ENCODE measurements at places on chromosomes 1 and 21.

- DNase-seq, result no peak
These were observed 25.9 kb upstream of the USP25 start for GRCh38 chr21:15703932-15704331.

DNA sequence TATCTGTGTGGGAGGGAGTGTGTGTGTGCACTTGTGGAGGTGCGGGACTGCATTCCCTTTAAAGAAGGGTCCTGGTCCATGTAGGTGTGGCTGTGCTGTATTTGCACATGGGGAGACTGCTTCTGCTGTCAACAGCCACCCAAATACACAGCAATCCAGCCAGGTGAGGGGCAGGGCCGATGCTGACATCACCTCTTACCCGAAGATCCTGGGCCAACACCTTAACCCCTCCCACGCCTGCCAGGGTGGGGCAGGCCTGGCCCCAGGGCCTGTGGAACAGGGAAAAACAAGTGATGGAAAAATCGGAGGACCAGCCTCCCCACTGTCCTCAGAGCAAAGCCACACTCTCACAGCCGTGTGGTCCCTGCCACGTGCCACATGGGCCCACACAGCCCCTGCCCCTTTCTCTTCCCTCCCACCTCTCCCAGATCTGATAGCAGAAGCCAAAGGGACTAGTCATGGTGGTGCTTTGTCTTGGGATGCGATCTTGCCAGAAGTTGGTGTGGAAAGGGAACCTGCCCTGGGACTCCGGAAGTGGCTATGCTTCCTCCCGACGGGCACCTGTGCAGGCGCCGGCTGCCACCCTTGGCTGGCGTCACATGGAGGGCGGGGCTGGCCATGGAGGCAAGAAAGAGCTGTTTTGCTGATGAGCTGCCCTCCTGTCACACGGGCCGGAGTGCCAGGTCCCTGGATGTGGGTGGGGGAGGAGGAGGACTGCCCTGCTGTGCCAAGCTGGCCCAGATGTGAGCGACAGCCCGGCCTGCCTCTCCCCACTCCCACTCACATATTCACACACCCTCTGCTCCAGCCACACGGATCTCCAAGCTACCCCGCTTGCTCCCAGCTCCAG lies 7.8 kb upstream of the CASZ1 start:
- no peak for DNase-seq

DNA sequence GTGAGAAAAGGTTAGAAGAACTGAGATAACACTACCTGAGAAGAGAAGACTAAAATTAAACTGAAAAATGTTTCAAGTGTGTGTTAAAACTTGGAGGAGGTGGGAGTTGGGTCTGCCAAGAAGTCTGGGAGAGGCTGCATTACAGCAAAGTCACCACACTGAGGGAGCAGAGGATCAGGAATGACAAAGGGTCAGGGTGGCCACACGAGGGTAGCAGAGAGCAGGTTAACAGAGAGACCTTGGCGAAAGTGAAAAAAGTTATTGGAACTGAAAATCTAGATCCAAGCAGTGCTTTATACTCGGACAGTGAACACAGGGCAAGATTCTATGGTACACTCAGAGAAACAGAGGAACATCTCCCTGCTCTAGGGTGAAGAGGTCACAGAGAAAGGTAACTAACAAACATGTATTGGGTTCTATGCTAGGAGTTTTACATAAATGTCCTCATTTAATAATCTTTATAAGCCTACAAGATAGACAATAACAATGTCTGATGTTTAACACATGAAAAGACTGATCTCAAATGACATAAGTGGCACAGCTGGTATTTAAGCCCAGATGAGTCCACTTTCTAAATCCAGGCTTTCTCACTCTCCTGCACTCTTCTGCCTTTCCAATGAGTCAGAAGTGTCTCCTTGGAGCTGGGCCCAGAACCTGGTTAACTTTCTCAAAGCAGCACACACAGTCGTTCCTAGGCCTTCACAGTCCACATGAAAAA lies 10.3 kb upstream of the CADM3 start:
- peak; percentile 77 for DNase-seq

DNA sequence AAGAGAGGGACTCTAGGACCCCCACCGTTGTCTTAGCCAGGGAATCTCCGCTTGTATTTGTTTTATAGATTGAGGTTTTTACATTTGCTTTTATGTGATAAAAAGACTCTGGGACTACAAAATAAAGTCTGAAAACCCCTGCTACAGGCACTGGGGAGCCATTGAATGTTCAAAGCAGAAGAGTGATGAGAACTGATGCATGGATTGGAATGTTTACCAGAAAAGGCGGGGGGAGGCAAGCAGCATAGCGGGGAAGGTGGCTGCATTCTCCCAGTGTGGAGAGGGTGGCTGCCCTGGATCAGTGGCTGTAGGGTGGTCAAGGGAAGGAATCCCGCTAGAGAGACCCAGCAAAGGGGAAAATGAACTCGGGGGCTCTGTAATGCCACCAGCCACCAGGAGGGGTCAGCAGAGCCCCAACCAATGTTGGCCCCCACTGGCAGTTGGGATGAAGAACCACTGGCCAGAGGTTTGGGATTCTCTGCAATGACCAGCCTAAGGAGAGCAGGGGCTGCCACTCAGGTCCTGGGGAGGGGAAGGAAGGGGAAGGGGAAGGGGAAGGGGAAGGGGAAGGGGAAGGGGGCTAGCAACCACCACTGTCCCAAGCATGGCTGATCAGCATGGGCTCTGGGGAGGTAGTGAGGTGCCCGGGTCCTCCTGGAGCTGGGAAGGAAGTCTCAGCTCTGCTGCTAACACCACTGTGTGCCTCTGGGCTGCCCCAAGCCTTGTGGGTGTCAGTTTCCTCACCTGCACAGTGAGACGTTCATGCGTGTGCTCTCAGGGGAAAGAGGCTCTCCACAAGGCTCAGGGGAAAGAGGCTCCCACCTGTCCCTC lies 19.2 kb upstream of the PEF1 start:
- peak; percentile 93 for DNase-seq

DNA sequence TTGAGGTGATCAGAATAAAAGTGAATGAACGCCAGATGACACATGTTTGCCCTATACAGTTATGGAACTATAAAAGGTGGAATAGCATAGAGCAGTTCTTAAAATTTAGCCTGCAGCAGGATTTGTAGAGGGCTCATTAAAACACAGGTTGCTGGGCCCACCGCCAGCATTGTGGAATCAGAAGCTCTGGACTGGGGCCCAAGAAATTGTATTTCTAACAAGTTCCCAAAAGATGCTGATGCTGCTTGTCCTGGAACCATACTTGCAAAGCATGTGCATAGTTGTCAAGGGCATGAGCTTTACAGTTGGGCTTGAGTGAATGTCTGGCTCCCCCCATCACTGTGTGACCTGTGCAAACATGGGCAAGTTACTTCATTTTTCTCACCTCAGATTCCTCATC lies 37.5 kb upstream of the LRRC53 start:
- DNase-seq, result no peak

DNA sequence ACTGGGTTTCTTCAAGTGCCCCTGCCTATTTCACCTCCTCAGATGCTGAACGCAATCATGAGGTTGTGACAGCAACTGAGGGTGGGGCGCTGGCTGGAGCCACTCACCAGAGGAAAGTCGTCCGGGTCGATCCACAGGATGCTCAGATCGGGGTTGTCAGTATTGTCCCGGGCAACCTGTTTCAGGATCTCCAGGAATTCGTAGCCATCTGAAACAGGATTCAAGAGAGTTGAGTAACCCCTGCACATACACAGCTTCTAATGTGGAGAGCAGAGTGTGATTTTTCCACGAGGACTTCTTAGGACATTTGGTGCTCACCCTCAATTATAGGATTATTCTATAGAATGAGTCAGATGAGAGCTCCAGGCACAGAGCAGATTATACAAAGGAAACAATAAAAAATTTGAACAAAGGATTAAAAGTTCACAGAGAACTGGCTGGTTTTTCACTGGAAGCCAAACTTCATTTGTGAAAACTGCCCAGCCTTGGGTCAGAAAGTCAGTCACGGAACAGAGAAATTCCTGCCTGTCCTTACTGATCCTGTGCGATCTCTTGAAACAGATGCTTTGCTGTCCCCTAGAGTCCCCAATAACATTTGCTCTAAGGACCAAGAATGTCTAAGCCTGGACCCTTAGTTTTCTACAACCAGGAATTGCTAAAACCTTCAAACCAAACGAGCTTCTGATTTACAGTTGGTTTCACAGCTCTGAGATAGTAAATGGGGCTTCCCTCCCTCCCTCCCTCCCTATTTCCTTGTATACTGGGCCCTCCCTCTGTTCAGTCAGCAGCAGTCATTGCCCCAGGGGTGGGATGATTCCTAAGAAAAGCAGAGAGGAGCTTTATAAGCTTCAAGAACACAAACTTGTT lies 63.2 kb downstream of the CASQ2 start:
- no peak for DNase-seq

- no peak for DNase-seq
These were observed at the start of gene B3GALT2 for GRCh38 chr1:193185901-193186731. B3GALT2 (minus strand) TSS chr1:193186613; CDS start chr1:193181562, 5,051 bp downstream.

GRCh38 chr1:203320591-203321272 lies 15.4 kb downstream of the BTG2 start:
- DNase-seq, result peak; percentile 68

DNA sequence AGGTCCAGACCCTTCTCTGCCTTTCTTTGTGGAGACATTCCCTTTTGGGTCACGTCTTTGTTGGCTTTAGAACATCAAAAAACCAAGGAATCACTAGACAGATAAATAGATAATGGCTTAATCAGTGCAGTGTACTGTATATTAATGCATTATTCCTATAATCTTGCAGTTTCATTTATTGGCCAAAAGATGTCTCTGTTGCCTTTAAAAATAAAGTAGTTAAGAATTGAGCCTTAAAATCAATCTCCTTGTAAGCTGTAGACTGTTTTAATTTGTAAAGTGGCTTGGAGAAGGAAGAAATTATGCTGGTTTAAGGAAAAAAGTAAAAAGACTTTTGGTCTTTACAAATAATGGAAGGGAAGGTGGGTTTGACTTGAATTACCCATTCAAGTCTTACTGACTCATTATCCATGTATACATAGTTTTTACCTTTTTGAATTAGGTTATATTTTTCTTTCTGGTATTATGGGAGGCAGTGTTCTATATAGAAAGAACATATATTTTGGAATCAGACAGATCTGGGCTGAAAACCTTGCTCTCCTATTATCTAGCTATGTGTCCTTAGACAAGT lies 84.6 kb downstream of the VPS13D start:
- DNase-seq, result no peak

DNA sequence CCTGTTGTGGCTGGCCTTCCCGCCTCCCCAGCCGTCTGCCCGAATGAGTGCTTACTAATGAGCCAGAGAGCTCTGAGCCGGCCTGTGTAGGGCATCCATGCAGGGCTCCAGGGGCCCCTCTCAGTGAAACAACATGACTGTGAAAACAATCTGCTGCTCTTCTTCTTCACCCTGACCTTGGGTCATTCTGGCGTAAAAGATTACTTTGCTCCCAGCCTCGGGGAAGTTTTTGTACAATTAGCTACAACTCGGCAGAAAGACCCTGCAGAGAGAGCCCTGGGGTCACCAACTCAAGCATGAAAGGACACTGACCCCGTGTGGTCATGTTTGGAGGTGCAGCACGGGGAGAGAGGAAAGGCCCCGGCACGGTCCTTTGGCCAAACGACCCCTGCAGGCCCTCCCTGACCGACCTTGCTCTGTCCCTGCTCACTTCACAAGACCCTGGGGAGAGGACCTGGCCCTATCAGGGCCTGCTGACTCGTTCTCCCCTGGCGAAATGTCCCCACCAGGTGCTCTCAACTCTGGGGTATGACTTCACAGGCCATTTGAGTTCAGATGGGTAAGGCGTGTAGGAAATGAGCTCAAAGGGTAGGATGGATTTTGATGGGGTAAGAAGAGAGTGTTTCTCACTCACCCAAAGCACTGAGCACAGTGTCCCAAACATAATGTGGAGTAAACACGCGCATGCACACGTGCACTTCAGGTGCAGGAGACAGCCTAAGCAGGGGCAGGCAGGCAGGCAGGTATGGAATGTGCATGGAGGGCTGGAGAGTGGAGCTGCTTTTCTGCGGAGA lies 22.9 kb upstream of the FAM20B start:
- peak; percentile 84 for DNase-seq

GRCh38 chr1:154831462-154831861 lies 38.6 kb downstream of the KCNN3 start:
- no peak for DNase-seq

GRCh38 chr1:78743626-78744025 lies 94.0 kb downstream of the IFI44 start:
- no peak for DNase-seq

GRCh38 chr1:116033322-116033721 lies 57.0 kb downstream of the SLC22A15 start:
- peak; percentile 23 for DNase-seq

DNA sequence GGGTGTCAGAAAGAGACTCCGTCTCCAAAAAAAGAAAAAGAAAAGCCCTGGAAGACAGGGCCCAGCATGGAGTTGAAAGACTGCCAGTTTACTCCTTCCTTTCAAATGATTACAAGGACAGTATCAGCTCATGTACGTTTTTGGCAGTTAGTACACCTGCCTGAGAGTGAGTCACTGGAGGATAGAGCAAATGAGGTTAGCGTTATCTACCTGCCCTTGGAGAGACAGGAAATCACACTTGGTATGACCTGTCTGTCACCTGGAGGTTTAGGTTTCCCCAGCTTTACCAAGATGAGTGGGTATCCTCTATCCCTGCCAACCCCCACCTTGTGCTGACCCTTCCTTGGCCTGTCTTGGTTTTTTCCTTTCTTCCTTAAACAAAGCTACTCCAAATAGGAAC lies 96.8 kb upstream of the BMP8A start:
- DNase-seq, result no peak

DNA sequence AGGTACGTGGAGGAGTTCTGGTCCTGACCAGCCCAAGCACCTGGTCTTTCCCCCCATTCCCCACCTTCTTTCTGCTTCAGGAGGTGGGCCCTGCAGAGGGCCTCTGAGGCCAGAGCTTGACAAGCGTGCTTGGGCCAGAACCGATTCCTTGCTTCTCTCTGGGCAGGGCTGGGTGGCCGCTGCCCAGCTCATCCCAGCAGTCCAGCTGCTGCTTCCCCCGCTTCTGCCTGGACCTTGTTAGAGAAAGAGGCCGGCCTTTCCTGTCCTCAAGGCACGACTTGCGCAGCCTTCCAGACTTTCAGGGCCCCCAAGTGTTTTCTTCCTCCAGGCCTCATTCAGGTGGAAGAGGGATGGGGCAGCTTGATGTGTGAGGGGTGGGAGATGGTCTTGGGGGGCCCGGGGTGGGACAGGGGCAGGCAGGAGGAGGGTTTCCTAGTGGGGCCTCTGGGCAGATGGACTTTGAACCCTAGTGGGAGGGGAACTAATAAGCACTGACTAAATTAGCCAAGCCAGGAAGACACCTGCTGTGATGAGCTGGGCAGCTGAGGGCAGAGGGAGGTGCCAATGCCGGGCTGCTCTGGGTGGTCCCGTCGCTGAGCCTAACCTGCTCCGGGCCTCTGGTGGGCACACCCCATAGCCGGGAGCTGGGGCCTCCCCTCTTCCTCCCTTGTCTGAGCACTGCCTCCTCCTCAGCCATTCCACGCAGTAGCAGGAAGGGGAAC lies 36.5 kb downstream of the ARHGEF10L start:
- no peak for DNase-seq
